ENCODE measurements at places on chromosomes 16 and 17. TPM values are rescaled to one million over a fixed set of nuclear protein-coding genes. Genes with fewer than 3 reads are reported as not detected.
A peak's percentile ranks its signal among the peaks of the same experiment; 100 is the strongest.

- no peak for DNase-seq
Observed at GRCh38 chr17:78125976-78126894, 2.3 kb downstream of the TMC6 start.

The ASPSCR1 gene
- 8.3 TPM for total RNA-seq

DNA sequence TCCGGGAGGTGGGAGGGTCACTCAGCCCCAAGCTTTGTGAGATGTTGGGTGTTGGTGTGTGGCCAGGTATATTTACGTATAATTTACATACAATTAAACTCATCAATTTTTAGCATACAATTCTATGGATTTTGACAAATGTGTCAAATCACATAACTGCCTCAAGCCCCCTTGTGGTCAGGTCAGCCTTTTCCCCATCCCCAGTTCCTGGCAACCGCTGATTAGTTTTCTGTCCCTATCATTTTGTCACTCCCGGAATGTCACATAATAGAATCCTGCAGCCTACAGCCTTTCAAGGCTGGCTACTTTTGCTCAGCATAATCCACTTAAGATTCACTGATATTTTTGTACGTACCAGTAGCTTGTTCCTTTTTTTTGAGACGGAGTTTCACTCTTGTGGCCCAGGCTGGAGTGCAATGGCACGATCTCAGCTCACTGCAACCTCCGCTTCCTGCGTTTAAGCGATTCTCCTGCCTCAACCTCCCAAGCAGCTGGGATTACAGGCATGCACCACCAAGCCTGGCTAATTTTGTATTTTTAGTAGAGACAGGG is 19.3 kb upstream of the RAI1 start:
- no peak for DNase-seq

DNA sequence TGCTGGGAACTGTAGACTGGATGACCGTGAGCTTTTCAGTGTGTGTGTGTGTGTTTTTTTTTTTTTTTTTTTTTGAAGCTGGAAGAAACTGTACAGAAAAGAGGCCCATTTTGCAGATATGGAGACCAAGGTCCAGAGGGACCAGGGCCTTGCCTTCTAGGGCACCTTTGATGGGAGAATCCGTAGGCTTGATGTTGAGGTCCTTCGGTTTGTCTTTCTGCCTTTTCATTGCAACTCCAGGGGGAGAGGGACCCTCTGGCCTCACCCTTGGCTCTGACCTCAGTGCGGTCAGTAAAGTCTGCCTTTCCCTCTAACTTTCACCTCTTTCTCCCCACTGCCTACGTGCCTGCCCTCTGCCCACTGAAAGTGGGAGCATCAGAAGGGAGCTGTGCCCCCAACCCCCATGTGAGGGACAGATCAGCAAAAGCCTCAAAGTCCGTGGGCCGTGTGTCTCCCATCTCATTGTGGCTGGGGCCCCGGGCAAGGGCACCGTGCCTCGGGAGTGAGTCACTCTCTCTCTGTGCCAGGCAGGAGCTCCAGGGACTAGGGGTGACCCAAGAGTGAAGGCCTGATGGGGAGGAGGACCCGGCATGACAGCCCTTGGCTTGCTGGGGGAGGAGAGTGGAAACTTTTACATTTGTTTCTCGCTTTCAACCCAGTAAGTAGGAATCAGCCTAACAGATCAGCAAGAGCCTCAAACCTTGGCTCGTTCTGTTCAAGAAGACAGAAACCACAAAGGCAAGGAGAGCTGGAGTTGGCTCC is 123.6 kb downstream of the CMIP start:
- peak; percentile 43 for DNase-seq

DNA sequence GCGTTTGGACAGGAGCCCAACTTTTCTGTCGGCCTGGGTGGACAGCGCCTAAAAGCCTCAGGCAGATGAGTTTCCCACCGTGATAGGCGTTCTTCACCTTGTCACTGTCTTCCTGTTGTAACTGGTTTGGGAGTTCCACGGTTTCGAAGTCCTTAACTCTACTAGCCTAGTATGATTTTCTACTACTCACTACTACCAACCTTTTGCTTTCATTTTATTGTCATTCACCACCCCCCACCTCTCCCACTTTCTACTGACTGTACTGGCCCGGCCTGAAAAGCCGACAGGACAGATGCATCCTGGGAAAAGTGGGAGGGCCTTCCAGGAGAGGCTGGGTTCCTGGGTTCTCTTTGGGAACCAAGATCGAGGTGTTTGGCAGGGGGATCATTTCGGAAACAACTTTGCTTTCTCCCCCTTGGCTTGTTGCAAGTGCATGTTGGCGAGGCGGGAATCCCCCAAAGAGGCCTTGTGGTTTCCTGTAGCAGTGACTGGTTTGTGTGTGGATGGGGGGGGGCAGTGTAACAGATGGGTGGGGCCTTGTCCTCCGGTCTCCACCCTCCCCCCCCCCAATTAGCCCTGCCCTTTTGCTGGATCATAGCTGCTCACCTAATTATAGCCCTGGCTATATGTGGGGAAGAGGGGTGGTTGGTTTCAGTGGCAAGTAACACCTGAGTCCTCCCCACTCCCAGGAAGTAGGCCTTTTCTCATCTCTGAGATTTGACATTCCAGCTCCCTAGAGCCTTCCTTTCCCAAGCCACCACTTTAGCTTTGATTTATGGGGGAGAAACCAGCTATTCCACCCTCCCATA is 1.4 kb downstream of the EIF5A start:
- DNase-seq = peak; percentile 77

DNA sequence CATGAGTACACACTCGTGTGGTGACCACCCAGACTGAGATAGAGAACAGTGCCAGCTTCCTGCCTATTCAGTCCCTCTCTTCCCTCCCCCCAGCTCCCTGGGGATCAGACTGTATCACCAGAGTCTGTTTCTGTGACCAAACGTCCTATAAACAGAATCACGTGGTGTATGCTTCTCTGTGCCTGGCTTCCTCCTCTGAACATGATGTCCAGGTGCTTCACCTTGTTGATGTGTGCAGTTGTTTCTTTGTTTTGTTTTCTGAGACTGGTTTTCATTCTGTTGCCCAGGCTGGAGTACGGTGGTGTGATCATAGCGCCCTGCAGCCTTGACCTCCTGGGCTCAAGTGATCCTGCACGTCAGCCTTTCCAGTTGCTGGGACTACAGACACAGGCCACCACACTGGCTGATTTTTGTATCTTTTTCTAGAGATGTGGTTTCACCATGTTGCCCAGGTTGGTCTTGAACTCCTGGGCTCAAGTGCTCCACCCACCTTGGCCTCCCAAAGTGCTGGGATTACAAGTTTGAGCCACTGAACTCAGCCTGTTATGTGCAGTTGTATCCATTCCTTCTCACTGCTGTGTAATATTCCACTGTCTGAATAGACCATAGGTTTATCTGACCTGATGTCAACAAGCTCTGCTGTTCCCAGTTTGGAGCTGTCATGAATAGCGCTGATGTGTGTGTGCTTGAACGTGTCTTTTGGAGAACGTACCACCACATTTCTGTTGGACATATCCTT is 28.9 kb upstream of the PRM1 start:
- no peak for DNase-seq

The TRPV2 gene
- 30.8 TPM for total RNA-seq

The RAB26 gene
- total RNA-seq = 1.1 TPM

- no peak for DNase-seq
Observed at GRCh38 chr16:55506083-55506482, 2.8 kb upstream of the LPCAT2 start.

GRCh38 chr16:21083729-21084268 is 66.8 kb downstream of the DNAH3 start:
- peak; percentile 54 for DNase-seq

GRCh38 chr16:459761-460160 is 34.3 kb downstream of the RAB11FIP3 start:
- no peak for DNase-seq

- DNase-seq = no peak
Observed at GRCh38 chr17:68567035-68567434, 34.1 kb downstream of the FAM20A start.

GRCh38 chr17:79808763-79809529 is 12.1 kb upstream of the CBX8 start:
- DNase-seq = no peak

- DNase-seq = peak; percentile 75
Observed at GRCh38 chr17:40536295-40537171, 28.7 kb downstream of the CCR7 start.

DNA sequence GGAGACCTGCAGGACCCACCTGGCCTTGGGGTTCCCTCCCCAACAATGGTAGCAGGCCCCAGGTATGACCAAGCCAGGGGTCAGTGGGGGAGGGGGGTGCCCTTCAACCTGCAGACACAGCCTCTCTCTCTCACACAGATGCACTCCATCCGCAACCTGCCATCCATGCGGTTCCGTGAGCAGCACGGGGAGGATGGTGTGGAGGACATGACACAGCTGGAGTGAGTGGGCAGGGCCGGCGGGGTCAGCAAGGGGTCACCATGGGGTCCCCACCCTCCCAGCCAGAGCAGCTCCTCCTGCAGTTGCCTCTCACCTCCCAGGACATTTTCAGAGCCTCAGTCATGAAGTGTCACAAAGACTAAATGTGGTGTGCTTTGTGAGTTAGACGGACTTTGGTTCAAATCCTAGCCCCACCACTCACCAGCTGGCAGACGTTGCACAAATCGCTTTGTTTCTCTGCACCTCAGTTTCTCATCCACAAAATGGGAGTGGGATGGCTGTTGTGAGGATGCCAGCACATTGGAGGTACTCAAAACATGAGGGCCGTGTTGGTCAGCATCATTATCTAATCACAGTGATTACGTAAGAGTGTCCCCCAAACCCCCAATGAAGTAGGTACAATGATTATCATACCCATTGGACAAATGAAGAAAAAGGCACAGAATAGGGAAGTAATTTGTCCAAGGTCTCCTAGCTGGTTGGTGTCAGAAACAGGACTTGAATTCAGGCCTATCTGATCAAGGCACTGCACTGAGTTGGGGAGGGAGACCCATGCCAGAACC is 16.0 kb downstream of the MYO15A start:
- DNase-seq = peak; percentile 11
